ENCODE measurements at places on chromosomes 3 and 15.

DNA sequence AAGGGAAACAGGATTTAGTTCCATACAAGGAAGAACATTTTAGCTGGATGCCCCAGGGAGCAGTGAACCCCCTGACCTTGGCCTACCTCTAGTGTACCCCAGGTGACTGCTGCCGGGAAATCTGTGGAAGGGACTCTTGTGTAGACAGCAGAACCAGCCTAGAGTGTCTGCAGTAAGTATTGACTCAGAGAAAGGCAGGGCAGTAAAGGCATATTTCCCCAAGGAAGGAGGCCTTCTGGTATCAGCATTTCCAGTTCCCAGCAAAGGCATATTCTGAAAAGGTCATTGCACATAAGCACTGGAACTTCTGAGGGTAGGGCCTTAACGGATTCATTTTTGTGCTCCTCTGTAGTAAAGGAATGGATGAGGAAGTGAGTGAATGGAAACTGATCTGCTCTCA lies 246.2 kb downstream of the FAM43A start:
- no peak for DNase-seq

- DNase-seq: peak; percentile 55
Measured at GRCh38 chr3:52281981-52282801, 3.7 kb upstream of the WDR82 start.

- DNase-seq: no peak
Measured at GRCh38 chr3:54905261-54905888, 22.5 kb downstream of the LRTM1 start.

GRCh38 chr3:66342717-66343356 lies 122.0 kb downstream of the SLC25A26 start:
- DNase-seq: no peak

DNA sequence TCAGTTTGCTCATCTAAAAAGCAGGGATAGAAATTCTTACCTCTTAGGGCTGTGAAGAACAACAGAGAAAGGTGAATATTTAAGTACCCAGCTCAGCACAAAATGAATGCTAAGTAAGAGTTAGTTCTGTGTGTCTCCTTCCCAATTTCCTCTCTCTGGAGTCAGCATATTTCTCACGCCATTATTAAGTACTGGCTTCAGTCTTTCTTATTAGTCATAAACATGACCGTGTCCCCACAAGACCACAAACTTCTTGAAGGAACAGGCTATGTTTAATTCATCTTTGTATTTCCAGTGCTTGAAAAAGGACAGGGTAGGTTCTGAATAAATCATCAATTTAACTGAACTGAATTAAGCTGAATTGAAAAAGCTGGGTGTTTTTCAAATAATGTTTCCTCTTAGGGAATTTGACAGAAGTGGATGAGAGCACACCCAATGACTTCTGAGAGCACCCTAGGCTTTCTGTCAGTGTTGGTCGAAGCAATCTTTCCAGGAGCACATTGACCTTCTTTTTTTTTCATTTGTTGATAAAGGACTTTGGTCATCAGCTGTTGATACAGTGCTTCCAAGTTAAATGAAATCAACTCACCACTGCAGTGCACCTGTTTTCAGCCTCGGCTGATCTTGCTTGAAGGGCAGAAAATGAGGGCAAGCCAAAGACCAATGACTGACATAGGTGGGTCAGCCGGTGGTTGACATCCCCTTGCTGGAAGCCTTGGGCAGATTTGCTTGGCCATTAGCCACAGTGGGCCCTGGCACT lies 324.6 kb downstream of the MFSD1 start:
- DNase-seq: no peak

DNA sequence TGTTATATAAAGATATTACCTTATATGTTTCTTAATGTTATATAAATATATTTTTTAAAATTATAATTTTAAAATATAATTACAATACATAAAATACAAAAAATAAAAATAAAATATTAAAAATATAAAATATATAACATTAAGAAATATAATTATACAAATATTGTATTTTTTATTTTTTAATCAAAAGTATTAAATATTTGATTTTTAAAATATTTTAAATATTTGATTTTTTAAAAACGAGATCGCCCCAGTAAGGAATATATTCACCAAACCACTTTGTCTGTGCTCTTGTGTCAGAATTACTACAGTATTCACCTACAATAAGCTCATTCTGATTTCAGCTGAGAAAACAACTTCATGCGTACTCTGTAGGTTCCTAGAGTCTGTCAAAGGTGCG lies 89.1 kb downstream of the ETFA start:
- no peak for DNase-seq

DNA sequence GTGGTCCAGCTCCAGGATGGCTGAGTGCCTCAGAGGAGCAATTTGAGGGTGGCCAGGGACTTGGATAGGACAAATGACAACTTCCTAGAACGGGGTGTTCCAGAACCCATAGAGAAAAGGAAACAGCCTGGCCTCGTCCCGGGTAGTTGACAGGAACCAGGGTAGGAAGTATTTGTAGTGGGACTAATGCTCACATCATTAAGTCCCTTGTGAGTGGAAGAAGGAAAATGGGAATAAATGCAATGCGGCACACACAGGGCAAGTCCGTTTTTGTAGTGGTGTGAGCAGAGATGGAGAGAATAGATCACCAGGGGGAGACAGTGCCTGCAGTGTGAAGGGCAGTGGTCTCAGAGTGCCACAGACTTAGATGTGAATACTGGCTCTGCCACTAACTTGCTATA lies 19.6 kb downstream of the TIMP4 start:
- DNase-seq: no peak

- DNase-seq: no peak
Measured at GRCh38 chr3:52841981-52842340, 7.1 kb upstream of the MUSTN1 start.

DNA sequence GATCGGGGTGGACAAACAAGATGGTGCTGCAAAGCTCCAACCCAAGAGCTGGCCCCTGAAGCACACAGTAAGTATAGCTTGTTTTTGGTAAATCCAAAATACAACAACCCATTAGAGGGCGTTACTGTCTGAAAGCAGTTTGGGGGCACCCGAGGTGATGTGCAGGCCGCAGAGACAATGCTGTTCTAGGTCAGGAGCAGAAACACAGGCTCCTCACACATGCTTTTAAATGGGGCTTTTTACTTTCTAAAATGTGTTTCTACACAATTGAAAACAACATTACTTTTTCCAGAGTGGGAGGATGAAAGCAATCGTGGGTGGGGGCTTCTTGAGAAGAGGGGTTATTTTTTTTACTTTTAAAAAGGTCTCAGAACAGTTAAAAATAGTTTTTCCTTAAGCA lies 1029.3 kb upstream of the CFAP20DC start:
- DNase-seq: peak; percentile 39

GRCh38 chr15:32852771-32853170 lies 135.0 kb downstream of the GREM1 start:
- DNase-seq: no peak

DNA sequence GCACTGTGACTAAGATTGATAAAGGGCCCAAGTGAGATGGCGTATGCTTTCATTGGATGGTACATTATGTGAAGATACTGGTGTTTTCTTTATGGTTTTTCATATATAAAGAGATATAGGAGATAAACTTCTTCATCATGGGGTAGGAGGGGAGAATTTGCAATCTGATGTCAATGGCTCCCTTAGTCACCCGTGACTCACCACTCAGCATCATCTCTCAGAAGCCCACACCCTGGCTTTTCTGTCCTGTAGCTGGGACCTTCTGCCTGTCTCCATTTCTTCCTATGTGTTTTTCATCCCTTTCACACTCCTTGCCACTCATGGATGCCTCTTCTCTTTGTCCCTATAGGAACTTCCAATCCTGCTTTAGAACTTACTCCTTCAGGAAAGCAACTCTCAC lies 114.3 kb upstream of the SEMA6D start:
- no peak for DNase-seq

DNA sequence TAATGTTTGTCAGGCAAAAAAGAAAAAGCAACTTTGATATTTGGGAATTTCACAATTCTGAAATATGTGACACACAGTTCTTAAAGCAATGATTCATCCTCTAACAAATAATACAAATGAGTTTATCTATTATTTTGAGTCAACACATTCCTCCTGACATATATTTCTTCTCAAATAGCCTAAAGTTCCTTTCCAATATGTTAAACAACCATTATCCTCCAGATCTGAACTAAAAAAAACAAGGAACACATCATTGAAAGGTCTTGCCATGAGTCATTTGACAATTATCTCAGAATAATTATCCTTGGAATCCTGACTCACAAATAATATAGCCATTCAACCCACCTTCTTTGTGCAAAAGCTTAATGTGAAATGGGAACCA lies 208.7 kb upstream of the CDIN1 start:
- no peak for DNase-seq

GRCh38 chr15:42264795-42265194 lies 8.2 kb upstream of the GANC start:
- no peak for DNase-seq

GRCh38 chr15:77032647-77033416 lies 37.9 kb downstream of the PSTPIP1 start:
- no peak for DNase-seq

GRCh38 chr15:99436542-99437314 lies 129.1 kb upstream of the MEF2A start:
- DNase-seq: no peak

GRCh38 chr3:100992231-100993012 lies 799 bp downstream of the ABI3BP start:
- DNase-seq: no peak

GRCh38 chr15:51348688-51349087 lies 7.2 kb downstream of the GLDN start:
- DNase-seq: no peak

GRCh38 chr3:50316657-50317242 lies 5.8 kb downstream of the HYAL2 start:
- peak; percentile 73 for DNase-seq

- DNase-seq: no peak
Measured at GRCh38 chr3:72269475-72269874, 484.5 kb upstream of the PROK2 start.

- no peak for DNase-seq
Measured at GRCh38 chr3:135310317-135310716, 515.3 kb downstream of the EPHB1 start.

- no peak for DNase-seq
Measured at GRCh38 chr3:172848910-172849309, 98.4 kb downstream of the ECT2 start.

GRCh38 chr3:133837487-133838295 lies 32.1 kb downstream of the SRPRB start:
- DNase-seq: no peak

DNA sequence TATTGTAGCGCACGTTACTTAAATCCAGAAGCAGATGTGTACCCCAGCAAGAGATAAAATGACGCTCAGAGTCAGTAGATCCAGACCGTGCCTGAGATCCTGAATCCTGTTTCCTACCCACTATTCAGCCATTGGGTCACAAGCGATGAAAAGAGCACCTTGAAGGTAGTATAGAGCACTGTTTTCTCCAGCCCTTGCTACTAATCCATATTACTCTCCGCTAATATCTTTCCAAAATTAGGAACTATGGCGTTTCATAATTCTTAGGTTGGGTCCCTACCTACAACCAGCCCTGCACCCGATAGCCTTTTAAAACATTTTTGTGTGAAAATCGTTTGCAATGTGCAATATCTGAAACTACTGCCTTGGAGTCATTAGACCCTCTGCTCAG lies 596 bp downstream of the BTD start:
- no peak for DNase-seq

GRCh38 chr3:4734454-4734853 lies 241.3 kb downstream of the ITPR1 start:
- no peak for DNase-seq

DNA sequence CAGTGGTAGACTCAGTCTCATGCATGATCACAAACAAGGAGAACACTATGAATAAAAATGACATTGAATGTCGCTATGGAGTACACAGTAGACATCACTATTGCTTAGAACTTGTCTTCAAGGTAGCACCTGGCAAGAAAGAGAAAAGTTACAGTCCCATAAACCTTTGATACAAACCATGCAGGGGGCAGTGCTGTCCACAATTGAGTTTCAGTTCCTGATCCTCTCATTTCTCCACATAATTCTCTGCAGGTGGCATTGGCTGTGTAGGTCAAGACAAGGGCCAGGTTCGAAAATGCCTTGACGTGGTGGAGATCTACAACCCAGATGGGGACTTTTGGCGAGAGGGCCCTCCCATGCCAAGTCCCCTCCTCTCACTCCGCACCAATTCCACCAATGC lies 47.9 kb downstream of the KBTBD12 start:
- no peak for DNase-seq

- DNase-seq: no peak
Measured at GRCh38 chr3:151443583-151443982, 17.3 kb downstream of the IGSF10 start.

DNA sequence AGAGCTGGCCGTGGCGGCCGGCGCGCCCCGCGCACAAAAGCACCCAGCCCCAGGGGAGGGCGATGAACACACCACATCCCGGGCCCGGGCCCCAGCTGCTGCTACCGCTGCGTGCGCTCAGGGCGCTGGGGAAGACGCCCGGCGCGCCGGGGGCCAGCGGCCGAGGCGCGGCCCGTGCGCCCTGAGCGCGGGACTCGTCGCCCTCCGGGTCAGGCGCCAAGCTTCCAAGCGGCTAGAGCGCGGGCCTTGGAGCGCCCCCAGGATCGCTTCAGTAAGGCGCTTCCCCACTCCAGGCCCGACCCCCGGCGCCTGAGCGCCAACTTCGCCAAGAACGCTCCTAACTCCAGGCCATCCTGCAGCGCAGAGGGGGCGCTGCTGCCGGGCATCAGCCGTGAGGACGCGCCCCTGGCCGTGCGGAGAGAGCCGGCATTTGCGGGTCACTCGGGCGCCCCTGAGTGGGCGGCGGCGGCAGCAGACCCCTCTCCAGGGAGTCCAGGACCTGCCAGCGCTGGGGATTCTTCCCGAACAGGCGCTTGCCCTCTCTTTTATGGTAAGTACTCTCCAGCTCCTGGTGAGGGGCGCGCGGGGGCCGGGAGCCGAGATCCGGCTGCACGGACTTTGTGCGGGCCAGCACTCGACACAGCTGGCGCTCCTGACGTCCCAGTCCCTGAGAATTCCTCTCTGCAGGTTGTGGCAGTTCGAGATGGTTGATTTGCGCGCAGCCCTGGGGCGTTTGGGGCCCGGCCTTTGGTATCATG lies 475 bp downstream of the SPSB4 start:
- DNase-seq: no peak

DNA sequence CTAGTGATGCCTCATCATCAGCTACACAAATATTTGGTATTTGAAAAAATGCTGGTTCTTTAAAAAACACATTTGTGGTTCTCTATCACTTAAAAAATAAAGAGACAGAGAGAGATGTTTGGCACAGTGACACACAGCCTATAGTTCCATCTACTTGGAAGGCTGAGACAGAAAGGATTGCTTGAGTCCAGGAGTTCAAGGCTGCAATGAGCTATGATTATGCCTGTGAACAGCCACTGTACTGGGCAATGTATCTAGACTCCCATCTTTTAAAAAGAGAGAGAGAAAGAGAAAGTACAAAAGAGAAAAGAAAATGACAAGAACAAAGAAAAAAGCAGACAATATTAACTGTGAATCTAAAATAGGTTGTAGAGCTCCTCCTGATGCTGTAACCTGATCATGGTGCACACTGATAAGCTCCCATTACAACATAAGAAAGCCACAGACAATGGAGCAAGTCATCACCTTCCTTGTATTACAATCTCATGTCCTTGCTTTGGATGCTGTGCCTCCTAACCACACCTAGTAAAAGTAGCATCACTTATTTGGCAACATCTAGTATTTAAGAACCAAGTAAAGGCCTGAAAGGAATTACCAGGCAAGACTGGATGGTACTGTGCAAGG lies 31.7 kb upstream of the MAP4 start:
- no peak for DNase-seq
